Activated CD8-positive, alpha-beta memory T cell treated with anti-CD3 and anti-CD28 coated beads for 4 hours (primary cell): ENCODE measurements at places on chromosomes 2 and 18.

GRCh38 chr2:110677080-110677479 is 783 bp downstream of the BUB1 start:
- DNase-seq: no peak

- DNase-seq: no peak
Measured at GRCh38 chr18:75167759-75168618, 41.0 kb downstream of the PTGR3 start.

- DNase-seq: no peak
Measured at GRCh38 chr2:165827016-165827920, 33.2 kb upstream of the GALNT3 start.

DNA sequence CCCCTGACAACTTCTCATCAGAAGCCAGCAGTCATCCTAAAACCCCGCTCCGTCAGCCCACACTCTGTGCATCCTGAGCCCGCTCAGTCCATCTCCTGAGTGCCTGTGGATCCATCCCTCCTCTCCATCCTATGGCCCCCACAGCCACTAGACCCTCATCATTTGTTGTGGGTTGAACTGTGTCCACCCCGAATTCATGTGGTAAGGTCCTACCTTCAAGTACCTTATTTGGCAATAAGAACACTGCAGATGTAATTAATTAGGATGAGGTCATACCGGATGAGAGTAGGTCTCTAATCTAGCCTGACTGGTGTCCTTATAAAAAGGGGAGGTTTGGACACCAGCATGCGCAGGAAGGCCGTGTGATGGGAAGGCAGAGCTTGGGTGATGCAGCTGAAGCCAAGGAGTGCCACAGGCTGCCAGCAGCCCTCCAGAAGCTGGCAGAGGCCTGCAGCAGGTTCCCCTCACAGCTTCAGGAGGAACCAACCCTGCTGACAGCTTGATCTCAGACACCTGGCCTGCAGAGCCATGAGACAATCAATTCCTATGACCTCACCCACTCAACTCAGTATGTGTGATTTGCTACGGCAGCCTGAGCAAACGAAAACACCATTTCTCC is 192.4 kb downstream of the ZBTB7C start:
- DNase-seq: no peak

- peak; percentile 38 for DNase-seq
Measured at GRCh38 chr2:38535744-38536506, 66.8 kb downstream of the HNRNPLL start.

GRCh38 chr18:9575558-9575957 is 38.8 kb downstream of the PPP4R1 start:
- no peak for DNase-seq
